NCI-H187 treated with DMSO at 0.1 percent for 48 hours (cell line): ENCODE measurements at places on chromosomes 3 and 15.

- DNase-seq: no peak
Observed at GRCh38 chr3:80159990-80160506, 392.2 kb upstream of the ROBO1 start.

- DNase-seq: no peak
Observed at GRCh38 chr15:38876621-38877020, 312.0 kb upstream of the RASGRP1 start.

DNA sequence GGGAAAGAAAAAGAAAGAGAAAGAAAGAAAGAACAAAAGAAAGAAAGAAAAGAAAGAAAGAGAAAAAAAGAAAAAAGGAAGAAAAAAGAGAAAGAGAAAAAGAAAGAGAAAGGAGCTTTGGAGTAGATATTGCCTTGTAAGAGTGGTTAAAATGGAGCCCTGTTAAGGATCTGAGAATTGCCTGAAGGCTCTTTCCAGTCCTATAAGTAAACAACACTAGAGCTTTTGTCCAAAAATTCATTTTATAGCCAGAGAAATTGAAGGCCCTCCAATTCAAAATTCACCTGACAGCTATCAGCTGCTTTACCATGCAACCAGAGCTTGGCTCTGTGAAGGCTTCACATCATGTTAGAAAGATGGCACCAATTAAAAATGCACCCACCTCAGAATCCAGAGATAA lies 102.1 kb upstream of the FRMD4B start:
- no peak for DNase-seq

GRCh38 chr3:194471863-194472262 lies 14.9 kb downstream of the ATP13A3 start:
- DNase-seq: no peak

- DNase-seq: no peak
Observed at GRCh38 chr3:128617270-128617556, 33.4 kb downstream of the RPN1 start.

DNA sequence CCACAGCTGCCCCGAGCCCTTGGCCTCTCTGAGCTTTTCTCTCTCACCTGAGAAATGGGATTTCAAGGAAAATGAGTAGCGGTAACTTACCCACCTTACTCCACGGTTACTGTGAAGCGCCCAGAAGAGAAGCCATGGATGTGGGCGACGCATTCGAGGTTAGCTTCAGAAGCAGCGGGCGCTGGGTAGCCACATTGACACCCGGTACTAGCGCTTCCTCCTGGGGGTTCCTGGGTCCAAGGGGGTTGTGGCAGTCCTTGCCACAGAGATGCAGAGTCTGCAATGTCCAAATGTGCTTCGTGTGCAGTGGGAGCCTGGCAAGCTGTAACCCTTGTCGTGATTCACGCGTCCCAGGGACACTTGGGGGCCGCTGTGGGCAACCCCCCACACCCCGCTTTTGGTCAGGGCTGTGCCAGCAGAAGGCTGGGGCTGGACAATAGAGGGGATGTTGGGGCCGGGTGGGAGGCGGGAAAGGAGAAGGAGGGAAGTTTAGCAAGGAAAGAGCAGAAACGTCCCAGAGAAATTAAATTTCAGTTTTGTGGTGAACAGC lies 41.4 kb upstream of the FURIN start:
- no peak for DNase-seq

DNA sequence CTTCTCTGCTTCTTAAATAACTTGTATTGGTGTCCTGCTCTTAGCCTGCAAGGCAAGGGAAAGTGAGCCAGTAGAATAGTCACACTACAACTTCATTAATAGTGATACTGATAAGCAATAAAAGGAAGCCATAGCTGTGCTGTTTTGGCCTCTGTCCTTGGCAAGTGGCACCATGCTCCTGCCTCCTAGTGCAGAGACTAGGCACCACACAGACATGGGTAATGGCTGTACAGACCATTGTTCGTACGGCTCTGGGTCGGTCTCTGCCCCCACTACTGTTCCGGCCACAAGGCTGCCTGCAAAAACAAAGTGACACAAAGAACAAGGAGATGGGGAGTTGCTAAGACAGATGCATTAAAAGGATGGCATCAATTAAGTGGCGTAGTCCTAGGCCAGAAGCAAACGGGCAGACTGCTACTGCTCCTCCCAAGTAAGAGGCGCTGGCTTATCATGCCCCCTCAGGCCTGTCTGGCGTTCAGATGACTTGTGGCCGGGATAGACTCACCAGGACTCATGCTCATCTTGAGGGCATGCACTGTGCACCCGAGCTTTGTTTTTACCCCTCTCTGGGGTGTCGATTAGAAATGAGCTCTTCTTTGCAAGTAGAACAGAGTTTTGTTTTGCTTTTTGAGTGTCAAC lies 75.6 kb downstream of the TRAK1 start:
- DNase-seq: no peak

- no peak for DNase-seq
Observed at GRCh38 chr3:14811684-14812083, 7.1 kb upstream of the FGD5 start.

- DNase-seq: no peak
Observed at GRCh38 chr15:85592148-85592547, 202.6 kb downstream of the KLHL25 start.

GRCh38 chr3:165206454-165207266 lies 10.5 kb upstream of the SLITRK3 start:
- peak; percentile 41 for DNase-seq

DNA sequence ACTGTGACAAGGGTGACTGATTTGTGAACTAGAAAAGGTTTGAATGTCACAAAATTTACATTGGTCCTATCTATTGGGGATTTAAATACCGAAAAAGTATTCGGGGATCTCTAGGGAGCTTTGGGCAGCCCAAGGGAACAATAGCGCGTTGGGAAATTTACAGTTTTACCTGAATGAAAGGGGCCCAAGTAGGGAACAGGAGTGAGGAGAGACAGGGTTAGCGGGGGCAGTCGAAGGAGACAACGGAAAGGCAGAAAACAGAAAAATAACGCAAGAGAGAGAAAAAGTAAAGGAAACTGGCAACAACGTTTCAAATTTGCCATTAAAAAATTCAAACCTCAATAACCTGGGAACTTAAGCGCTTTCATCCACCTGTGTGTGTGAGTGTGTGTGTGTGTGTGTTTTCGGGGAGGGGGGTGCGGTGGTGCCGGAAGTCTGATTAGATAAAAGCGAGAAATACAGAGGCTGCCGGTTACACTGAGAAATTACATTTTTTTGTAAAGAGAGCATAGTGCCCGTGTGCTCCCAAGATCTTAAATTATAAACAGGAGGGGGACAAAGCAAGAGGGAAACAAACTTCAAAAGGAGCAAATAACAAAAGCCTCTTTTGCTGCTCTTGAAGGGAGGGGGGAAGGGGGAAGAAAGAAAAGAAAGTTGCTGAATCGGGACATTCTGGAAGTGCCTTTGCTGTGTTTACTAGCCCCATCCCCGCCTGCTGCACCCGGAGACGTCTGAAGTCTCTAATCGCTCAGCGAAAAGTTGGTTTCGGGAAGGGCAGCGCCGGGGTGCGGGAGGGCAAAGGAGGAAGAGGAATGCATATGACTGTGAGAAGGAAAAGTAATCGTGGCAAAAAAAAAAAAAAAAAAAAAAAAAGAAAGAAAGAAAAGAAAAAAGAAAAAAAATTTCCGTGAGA lies 721 bp upstream of the ZIC1 start:
- DNase-seq: no peak

- no peak for DNase-seq
Observed at GRCh38 chr15:80604583-80605575, 90.2 kb upstream of the ABHD17C start.

- DNase-seq: peak; percentile 25
Observed at GRCh38 chr3:4633078-4634004, 140.2 kb downstream of the ITPR1 start.

DNA sequence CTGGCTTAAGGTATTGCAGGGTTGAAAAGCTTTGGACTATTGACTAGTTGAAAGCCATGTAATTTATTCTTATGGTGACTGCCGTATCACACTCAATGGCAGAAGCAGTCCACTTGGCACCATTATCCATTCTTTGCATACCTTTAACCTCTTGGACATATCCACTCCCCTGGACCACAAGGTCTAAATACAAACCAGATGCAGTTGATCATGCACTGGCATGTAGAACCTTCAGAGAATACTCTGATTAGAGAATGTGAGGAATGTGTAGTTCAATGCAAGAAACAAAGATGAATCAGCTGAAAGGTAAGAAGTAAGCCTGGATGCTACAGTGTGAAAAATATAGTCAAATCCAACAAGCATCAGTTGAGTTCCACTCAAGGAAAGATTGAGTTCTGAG lies 93.1 kb downstream of the FRMD5 start:
- DNase-seq: no peak

GRCh38 chr15:64452988-64453688 lies 7.2 kb upstream of the ZNF609 start:
- DNase-seq: no peak

- DNase-seq: no peak
Observed at GRCh38 chr3:8623741-8624140, 20.9 kb downstream of the SSUH2 start.
